Fibroblast of gingiva (primary cell): ENCODE measurements at places on chromosomes 6 and 20.

- DNase-seq, result peak; percentile 99
Observed at GRCh38 chr6:42745640-42746462, at the start of gene TBCC. TBCC (minus strand) TSS chr6:42746103; CDS start chr6:42746073, 30 bp downstream.

DNA sequence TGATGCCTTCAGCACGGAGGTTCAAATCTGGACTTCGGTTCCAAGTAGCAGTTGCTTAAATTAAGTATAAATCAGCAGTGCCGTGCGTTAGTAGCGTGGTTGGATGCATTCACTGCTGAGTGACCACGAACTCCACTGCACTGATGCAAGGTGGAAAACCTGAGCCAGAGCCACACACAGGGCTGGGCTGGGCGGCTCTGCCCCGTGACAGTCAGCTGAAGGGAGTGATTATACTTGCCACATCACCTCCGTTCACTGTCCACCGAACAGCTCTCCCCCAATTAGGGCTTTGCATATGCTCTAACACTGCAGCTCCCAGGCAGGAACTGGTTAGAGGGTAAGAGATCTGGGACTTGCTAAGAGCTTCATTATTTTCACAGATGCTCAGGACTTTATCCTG lies 22.2 kb downstream of the PPP1R3G start:
- DNase-seq, result no peak

- DNase-seq, result no peak
Observed at GRCh38 chr6:108744244-108744972, 103.8 kb upstream of the ARMC2 start.

- DNase-seq, result no peak
Observed at GRCh38 chr20:44425923-44426322, 49.8 kb upstream of the TTPAL start.

GRCh38 chr6:113187661-113188060 lies 669.5 kb upstream of the MARCKS start:
- DNase-seq, result peak; percentile 61
